ENCODE measurements at places on chromosomes 7 and 10.

DNA sequence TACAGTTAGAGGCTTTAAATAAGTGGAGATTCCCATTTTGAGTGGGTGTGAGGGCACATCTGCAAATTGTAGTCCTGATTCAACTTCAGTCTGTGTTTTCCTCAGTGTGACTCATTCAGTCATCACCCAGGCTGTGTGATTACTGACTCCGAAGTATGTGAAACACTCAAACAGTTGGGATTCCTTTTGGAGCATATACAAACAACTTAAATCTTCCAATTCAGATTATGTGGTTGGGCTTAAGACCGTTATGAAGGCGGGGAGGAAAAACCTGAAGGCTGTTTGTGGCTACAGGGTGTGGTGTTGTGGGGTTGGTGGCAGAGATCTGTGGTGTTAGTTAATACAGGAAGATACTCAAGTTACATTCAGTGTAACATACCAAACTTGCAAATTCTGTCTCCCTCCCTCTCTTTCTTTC, 259.7 kb upstream of the FERD3L start:
- no peak for DNase-seq

GRCh38 chr10:77524281-77524711, 113.3 kb downstream of the KCNMA1 start:
- DNase-seq = no peak

GRCh38 chr7:135748770-135749169, at the start of gene FAM180A:
FAM180A (minus strand) TSS chr7:135748813; CDS start chr7:135748580, 233 bp downstream.
- DNase-seq = no peak

DNA sequence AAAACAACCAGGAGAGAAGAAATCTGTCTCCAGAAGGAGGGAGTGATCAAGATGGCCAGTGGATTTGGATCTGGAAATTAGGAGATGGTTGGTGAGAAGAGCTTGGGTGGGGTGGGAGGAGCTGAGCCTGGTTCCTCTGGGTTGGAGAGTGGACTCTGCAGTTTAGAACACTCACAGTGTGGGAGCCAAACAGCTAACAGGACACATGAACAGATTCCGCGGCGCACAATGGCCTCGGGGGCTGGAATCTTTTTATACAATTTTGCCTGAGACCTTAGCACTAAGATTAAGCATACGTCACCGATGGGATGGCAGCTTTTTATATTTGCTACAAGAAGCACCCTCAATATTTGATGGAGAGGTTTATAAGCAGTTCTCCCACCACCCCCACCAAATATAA, 2.9 kb downstream of the ECHDC3 start:
- no peak for DNase-seq

DNA sequence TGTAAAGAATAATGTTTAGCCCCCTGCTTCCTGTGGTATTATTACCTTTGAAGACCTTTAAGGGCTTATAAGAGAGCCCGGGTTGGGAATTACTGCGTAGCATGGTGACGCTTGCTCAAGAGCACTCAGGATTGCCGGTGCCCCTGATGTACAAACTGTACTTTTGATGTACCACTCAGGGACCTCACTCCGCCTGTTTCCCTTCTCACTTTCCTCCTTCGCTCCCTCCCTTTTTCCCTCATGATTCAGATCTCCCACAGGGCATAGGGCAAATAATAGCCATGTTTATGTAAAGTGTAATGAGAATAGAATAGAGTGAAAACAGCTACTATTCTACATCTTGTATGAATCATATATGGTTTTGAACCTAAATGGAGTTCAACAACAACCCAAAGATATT, 77.8 kb upstream of the PDCD4 start:
- DNase-seq = no peak

DNA sequence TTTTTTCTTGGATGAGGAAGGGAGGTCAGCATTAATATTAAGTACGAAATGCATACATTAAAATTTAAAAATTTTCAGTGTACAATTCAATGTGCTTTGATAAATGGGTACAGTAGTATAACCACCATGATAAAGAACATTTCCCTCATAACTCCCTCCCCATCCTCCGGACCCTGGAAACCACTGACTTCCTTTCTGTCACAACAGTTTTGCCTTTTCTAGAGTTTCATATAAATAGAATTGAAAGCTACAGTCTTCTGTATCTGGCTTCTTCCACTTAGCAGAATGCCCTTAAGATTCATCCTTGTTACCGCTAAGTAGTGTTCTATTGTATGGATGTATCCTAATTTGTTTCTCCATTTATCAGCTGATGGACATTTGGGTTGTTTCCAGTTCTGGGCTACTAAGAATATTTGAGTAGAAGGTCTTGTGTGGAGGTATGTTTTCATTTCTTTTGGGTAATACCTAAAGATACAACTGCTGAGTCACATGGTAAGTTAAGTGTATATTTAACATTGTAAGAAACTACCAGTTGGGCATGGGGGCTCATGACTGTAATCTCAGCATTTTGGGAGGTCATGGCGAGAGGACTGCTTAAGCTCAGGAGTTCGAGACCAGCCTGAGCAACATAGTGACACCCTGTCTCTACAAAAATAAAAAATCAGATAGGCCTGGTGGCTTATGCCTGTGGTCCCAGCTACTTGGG, 30.8 kb downstream of the ABI1 start:
- no peak for DNase-seq

DNA sequence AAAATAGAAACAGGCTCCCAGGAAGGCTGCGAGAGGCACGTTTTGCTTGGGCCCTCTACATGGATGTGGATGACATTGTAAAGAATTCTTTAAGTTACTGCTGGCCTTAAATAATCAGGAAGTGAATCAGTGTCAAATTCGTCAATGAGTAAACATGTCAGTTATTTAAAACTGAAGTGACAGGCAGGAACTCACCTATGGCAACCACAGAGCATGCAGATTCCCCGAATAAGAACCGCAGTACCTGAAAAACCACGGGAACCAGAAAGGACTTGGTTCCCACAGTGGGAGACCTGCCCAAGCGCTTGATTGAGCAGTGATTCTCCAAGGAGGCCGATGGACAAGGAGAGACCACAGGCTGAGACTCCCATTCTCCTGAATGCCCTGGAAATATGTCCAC, 351.2 kb upstream of the AKR1E2 start:
- DNase-seq = no peak

- DNase-seq = no peak
Measured at GRCh38 chr7:121753944-121754343, 119.0 kb upstream of the PTPRZ1 start.

DNA sequence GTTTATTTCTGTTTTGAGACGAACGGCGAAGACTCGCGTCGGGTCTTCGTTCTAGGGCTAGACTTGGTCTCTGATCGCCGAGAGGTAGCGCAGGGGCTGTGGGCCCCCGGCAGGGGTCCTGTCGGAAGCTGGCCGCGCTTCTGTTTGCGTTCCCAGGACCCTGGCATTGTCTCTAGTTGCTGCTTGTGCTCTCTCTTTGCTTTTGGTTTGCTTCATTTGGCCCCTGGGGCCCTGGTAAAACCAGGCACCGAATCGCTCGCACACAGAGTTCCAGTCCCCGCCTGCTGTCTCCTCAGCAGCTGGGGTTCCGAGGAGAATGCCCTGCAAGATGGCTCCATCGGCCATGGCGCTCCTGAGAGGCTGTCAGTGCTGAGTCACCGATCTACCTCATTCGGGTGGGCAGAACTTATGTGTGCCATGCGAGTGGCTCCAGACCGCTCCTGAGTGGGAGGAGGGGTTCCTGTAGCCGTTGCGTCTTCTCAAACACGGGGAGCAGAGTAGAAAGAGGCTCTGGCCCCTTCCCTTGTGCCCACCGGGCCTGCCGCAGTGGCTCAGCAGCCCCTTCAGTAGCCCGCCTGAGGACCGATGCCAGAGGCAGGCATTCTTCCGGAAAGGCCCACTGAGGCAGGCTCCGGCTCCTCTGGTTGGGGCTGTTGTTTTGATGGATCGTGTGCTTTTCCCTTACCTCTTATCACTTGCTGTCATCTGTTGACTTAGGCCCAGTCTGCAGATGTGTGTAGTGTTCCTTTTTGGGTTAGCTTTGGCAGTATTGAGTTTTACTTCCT, 826 bp downstream of the CHPF2 start:
- no peak for DNase-seq

DNA sequence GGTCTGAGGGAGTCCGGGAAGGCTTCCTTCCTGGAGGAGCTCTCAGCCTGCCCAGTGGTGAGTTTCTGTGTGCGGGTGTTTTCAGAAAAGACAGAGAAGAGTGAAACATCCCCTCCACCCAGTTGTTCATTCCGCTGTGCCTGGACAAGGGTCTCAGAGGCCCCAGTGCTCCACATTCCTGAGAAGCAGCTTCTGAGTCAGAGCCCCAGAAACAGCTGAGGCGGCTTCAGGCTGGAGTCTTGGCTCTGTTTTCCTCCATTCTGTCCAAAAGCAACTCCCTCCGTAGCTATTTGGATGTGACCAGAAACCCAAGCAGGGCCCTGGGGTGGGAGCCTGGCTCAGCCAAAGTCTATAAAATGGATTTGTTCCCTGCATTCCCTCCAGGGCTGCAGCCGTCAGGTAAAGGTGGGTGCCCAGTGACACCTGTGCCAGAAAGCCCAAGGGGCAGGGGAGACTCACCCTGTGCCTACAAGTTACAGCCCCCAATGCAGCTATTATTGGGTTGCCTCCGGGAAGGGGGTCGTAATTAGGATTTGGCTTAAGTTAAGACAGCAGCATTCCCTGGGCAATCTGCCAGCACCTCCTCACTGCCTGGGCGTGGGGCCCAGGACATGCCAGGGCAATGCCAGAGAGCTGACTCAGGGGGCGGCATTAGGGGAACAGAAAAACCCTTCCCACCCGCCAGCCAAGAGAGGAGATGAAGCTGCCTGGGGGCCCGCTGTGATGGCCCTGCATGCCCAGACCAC, 13.1 kb upstream of the CAMK2G start:
- no peak for DNase-seq

GRCh38 chr10:123854498-123854897, 37.1 kb downstream of the CPXM2 start:
- DNase-seq = no peak

GRCh38 chr7:100171840-100172239, 3.4 kb upstream of the GAL3ST4 start:
- no peak for DNase-seq

- DNase-seq = no peak
Measured at GRCh38 chr10:4658777-4659176, 167.2 kb upstream of the AKR1E2 start.

DNA sequence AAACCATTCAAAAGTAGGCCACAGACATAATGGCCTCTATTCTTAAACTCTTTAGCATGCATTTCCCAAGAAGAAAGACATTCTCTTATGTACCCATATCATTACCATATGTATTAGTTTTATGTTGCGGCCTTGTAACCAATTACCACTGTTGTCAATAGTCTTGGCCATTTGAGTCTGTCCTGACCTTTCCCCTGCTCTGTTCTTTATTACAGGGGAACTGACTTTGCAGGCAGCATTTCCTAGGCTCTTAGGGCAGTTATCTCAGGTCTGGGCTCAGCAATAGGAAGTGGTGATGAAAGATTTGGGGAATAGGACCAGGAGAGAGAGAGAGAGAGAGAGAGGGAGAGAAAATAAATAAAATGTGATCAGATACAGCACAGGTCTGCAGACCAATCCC, 194.5 kb upstream of the LRGUK start:
- DNase-seq = no peak

- DNase-seq = no peak
Measured at GRCh38 chr7:87598234-87599009, 2.3 kb downstream of the ABCB1 start.

All from GM19239 (cell line).